CD4-positive, alpha-beta memory T cell (primary cell): ENCODE measurements at places on chromosomes 3 and 15.

DNA sequence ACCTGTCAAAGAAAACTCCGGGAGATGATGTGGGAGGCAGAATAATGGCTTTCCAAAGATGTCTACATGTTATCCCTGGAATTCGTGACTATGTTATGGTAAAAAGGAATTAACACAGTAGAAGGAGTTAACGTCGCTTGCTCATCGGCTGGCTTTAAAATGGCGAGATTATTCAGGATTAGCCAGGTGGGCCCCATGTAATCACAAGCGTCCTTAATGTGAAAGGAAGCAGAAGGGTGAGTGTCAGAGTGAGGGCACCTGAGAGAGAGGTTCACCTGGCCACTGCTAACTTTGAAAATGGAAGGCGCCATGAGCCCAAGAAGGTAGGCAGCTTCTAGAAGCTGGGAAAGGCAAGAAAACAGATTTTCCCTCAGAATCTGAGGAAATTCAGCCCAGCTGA lies 557.2 kb downstream of the EPHB1 start:
- no peak for DNase-seq

DNA sequence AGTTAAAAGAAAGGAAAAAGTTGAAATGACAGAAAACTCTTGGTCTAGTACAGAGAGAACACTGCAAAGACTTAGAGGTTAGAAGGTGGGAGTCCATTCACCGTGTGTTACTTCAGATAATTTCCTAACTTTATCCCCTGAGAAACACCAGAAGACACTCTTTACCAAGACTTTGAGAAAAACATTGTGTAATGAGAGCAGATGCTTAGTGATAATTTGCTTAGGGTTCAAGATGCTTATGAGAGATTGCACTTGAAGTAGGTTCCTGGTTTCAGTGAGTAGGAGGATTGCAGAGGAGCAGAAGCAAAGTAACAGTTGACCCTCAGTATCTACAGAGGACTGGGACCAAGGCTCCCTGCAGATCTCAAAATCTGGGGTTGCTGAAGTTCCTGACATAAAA lies 594.1 kb downstream of the NR2F2 start:
- no peak for DNase-seq

GRCh38 chr3:117524890-117525289 lies 815.3 kb downstream of the TUSC7 start:
- DNase-seq, result no peak

DNA sequence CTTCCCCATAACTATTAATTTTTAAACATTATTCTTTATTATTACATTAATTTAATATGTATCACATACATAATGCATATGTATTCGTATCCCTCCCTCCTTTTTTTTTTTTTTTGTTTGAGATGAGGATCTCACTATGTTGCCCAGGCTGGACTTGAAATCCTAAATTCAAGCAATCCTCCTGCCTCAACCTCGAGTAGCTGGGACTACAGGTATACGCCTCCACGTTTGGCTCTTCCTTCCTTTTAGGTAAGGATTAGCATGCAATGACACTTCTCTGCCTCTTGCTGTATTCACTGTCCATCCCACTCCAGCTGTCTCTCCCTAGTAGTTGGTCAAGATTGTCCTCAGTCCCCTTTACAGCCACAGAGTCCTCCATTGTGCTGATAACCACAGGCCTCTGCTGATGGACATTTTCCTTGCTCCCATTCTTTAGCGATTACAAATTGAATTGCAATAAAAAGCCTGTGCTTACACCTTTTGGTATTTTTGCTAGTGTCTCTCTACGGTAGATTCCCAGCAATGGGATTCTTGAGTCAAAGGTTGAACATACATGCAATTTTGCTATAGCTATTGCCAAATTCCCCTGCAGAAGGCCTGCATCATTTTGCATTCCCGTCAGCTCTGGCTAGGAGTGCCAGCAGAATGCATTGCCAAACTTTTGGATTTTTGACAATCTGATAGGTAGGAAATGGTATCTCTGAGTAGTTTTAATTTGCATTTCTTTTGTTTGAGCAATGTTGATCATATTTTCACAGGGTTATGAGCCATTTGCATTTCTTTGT lies 156.6 kb downstream of the SMAD6 start:
- no peak for DNase-seq

GRCh38 chr3:192827208-192827607 lies 90.4 kb downstream of the MB21D2 start:
- DNase-seq, result no peak

- no peak for DNase-seq
These were observed 23.7 kb downstream of the PXYLP1 start for GRCh38 chr3:141255137-141255845.

GRCh38 chr15:73936588-73937290 lies 10.5 kb downstream of the LOXL1 start:
- DNase-seq, result no peak

- no peak for DNase-seq
These were observed 419.2 kb downstream of the ZNF385D start for GRCh38 chr3:21331857-21332256.

DNA sequence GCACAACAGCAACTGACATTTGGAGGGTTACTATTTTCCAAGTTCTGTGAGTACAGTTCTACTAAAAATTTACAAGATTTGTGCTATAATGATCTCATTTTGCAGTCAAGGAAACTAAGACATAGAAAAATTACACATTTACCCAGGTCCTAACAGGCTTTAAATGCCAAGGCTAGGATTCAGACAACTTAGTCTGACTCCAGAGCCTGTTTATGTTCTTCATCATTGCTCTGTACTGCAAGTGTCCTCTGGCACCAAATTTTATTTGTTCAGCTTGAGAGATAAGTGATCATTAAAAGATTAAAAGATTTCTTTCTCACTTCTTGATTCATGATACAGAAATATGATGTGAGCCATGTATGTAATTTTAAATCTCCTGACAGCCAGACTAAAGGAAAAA lies 290.8 kb downstream of the UBE2E2 start:
- no peak for DNase-seq

DNA sequence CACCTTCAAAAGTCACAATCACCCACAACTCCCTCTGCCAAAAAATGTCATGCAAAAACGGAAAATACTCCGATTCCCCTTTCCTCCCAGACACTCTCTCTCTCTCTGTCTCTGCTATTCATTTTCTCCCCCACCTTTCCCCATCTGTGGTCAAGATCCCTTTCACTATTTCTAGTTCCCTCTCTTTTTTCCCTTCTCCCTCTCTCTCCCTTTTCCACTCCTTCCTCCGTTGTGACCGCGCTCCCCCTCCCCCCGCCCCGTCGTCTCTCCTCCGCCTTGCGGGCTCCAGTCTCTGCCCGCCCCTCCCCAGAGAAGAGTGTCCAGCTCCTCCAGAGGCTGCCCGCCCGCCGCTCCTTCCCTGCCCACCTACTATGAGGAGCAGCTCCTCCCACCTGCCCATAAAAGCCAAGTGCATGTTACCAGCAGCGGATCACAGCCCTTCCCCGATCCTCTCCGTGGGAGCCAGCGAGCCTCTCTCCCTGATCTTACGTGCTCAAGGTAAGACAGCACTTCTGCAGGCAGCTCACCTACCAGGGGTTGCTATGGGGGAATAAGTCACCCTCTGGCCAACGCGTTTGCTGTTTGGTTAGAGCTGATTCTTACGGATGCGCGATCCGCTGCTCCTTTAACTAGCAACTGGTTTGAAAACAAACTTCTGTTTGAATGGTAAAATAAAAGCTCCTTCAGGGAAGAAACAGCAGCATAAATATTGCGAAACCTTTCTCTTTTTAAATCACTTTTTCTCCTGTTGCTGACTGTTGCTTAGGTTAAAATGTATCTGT lies at the start of gene COL8A1:
TSS of gene COL8A1 (plus strand) at position 428 of the 782 bp plus-strand sequence. CDS start 152,089 bp downstream, outside the sequence.
- DNase-seq, result no peak

- DNase-seq, result no peak
These were observed 356.7 kb downstream of the PDCD6IP start for GRCh38 chr3:34155108-34155507.

- DNase-seq, result peak; percentile 62
These were observed 10.7 kb upstream of the SHISA5 start for GRCh38 chr3:48514431-48515227.

- no peak for DNase-seq
These were observed 12.0 kb upstream of the LINGO1 start for GRCh38 chr15:77644543-77645247.

- DNase-seq, result no peak
These were observed 246.2 kb downstream of the ZBTB20 start for GRCh38 chr3:114900908-114901307.

DNA sequence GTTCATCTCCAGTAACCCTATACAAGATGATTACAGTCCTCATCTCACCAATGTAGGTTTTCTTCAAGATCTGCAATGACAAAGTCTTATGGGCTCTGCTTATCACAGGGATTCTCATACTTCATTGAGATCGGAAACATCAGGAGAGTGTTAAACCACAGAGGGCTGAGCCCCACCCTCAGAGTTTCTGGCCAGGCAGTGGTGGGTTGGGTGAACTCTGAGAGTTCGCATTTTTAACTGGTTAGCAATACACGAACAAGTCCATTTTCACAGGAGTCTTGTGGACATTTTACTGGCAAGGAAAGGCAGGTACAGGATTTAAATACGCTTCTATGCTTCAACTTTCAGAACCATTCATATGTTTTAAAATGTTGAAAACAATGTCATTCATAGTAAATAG lies 366.7 kb upstream of the ROBO2 start:
- DNase-seq, result no peak

DNA sequence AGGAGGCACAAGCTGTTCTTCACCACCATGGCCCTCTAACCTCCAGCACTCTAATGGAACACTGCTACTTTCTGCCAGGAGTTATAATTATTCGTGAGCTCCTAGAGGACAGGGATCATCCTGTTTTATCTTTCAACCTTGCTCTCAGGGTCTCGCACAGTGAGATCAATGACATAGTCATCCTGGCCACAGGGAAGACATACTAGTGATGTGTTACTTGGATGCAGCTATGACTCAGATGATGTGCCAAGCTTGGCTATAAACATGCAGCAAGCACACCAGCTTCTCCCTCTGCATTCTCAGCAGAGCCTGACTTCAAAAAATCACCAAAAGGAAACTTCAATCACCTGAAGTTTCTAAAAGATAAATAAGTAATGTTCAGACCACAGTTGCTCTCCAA lies 203.8 kb upstream of the HES1 start:
- DNase-seq, result no peak

DNA sequence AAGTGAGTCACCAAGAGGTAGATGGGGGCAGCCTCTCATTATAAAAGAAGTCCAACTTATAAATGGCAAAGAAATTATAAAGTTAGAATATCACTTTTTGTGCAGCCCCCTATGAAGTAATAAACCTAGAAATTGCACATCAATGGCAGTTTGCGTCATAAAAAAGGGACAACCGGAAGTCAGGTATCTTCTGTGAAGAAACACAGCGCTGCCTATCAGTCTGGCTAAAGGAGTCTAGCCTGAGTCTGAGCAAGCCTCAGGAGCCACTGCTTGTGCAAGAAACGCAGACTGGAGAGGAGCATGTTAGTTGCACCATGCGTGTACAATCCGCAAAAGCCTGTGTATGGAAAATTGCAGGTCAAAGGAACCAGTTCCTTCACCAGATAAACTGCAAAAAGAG lies 178.4 kb downstream of the ARRDC4 start:
- no peak for DNase-seq

GRCh38 chr3:65946438-65946837 lies 92.3 kb downstream of the MAGI1 start:
- no peak for DNase-seq

DNA sequence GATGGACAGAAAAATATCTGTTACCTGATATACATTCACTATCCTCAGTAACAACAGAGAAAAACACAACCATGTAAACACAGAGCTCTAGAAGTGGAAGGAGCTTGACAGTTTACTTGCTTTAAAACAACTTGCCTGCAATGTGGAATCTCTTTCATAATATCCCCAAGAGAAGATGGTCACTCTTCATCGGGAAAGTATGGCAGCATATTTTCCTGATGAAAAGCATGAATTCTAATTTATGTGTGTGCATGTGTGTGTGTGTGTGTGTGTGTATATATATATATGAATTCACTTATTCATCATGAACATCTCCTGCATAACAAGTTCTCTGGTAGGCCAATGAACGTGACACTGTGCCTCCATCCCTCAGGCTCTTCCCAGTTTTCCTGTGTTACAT lies 81.2 kb downstream of the EFL1 start:
- DNase-seq, result no peak

GRCh38 chr3:114466816-114467215 lies 173.0 kb downstream of the TIGIT start:
- DNase-seq, result no peak

GRCh38 chr3:41320953-41321641 lies 121.8 kb downstream of the CTNNB1 start:
- DNase-seq, result no peak

DNA sequence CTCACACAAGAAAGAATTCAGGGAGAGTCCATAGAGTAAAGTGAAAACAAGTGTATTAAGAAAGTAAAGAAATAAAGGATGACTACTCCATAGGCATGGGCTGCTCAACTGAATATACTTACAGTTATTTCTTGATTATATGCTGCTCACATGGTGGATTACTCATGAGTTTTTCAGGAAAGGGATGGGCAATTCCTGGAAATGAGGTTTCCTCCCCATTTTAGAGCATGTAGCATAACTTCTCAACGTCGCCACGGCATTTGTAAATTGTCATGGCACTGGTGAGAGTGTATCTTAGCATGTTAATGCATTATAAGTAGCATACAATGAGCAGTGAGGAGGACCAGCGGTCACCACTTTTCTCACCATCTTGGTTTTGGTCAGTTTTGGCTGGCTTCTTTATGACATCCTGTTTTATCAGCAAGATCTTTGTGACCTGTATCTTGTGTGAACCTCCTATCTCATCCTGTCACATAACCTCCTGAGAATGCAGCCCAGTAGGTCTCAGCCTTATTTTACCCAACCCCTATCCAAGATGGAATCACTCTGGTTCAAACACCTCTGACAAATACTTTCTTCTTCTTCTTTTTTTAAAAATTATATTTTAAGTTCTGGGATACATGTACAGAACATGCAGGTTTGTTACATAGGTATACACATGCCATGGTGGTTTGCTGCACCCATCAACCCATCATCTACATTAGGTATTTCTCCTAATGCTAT lies 849.7 kb downstream of the TBL1XR1 start:
- DNase-seq, result no peak

DNA sequence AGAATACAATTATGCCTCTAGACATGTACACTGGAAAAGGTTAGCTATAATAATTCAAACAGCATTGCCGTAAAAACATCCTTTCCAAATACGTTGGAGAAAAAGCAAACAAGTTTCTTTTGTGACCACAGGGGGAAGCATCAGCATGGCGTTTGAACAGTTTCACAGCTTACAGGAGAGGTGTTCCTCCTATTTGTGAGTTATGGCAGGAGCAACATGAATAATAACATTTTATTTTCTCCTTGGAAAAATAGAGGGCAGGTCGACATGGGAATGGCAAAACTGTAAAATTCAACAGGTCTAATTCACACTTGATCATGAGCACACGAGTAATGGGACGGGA lies 39.7 kb upstream of the GADL1 start:
- peak; percentile 5 for DNase-seq

DNA sequence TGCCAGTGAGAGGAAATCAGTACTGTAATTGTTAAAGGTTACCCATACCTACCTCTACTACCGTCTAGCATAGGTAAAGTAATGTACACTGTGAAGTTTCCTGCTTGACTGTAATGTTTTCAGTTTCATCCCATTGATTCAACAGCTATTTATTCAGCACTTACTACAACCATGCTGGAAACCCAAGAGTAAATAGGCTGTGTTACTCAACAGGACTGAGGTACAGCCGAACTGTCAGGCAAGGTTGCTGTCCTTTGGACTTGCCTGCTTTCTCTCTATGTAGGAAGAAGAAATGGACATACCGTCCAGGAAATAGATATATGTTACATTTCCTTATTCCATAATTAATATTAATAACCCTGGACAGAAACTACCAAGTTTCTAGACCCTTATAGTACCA lies 265.5 kb downstream of the NR2F2 start:
- DNase-seq, result no peak
